Activated CD8-positive, alpha-beta memory T cell treated with anti-CD3 and anti-CD28 coated beads for 48 hours (primary cell): ENCODE measurements at places on chromosomes 12 and 14.

DNA sequence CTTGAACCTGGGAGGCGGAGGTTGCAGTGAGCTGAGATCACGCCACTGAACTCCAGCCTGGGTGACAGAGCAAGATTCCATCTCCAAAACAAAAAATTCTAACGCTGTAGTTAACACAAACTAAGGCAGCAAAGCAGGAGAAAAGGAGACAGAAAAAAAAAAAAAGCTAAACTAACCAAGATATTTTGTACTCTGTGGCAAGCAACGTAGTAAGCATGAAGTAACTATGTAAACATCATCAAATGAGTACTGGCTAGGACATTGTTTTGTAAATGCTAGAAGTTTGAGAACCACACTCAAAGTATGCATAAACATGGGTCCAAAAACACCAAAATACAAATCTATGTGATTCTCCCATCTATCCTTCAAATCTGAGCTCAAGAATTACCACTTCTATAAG lies 44.2 kb downstream of the C2CD5 start:
- DNase-seq = no peak

DNA sequence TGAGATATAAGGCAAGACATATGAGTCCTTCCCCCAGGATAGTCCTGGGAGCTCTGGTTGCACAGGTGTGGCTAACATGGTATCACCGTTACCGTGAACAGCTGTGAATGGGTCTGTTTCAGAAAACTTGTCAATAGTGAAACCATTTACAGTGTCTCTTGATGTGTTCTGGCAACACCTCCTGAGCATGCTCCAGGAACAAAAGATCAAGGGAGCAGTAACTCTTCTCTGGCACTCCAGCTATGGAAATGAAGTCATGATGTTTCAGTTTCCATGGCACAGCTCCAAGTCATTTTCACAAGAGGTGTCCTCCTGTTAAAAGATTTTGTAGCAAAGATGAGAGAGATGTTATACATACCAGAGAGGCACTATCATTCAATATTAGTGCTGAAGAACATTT lies 253.7 kb downstream of the SNAPC1 start:
- no peak for DNase-seq

DNA sequence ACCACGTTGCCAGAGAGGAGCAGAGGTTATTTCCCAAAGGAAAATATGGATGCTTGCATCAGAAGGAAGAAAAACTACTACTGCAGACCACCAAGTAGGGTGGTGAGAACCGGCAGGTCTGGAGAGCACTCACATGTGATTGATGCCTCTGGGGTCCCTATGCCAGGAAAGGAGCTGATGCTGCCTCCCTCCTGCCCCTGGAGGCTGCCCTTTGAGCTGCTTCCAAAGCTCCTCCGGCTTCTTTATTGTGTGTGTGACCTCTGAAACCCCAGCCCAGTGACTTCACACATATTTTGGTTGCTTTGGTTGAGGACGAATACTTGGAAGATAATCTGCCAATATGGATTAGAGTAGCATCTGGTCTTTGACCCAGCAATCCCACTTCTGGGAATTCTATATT lies 133.4 kb downstream of the AACS start:
- no peak for DNase-seq

DNA sequence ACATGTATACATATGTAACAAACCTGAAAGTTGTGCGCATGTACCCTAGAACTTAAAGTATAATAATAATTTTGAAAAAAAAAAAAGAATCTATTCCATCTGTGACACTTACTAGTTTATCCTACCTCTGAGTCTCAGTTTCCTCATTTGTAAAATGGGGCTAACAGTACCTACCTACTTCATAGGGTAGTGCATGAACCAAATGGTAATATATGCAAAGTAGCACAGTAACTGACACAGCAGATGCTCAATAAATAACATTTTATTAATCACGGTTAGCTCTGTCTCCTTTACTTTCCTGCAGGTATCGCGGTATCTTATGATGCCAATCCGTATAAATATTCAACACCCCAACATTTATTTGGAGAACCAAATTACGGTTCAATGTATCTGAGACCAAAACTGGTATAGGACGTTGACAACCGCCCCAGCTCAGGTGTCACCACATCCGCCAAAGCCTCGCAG lies 703 bp downstream of the TMED10 start:
- DNase-seq = no peak

- no peak for DNase-seq
These were observed 103.0 kb downstream of the FSCB start for GRCh38 chr14:44404036-44404435.
